ENCODE measurements at places on chromosomes 12 and 14.
A peak's percentile ranks its signal among the peaks of the same experiment; 100 is the strongest.

DNA sequence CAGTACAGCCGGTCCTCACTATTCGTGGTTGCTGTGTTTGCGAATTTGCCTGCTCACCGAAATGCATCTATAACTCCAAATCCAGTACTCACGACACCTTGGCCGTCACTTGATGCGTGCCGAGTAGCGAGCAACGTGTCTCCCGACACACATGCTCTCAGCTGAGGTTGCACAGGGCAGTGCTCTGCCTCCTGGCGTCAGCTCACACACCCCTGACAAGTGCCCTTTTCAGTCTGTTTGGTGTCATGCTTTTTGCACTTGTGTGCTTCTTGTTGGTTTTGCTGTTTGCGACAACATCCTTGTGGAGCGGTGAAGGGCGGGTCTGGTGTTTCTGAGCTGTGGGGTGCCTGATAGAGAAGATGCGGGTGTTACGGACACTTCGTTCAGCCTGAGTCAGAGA lies 110.4 kb upstream of the RFLNA start:
- DNase-seq = no peak

- DNase-seq = no peak
These were observed 4.5 kb downstream of the ETFBKMT start for GRCh38 chr12:31664038-31664437.

- no peak for DNase-seq
These were observed 61.3 kb downstream of the KITLG start for GRCh38 chr12:88518863-88519403.

DNA sequence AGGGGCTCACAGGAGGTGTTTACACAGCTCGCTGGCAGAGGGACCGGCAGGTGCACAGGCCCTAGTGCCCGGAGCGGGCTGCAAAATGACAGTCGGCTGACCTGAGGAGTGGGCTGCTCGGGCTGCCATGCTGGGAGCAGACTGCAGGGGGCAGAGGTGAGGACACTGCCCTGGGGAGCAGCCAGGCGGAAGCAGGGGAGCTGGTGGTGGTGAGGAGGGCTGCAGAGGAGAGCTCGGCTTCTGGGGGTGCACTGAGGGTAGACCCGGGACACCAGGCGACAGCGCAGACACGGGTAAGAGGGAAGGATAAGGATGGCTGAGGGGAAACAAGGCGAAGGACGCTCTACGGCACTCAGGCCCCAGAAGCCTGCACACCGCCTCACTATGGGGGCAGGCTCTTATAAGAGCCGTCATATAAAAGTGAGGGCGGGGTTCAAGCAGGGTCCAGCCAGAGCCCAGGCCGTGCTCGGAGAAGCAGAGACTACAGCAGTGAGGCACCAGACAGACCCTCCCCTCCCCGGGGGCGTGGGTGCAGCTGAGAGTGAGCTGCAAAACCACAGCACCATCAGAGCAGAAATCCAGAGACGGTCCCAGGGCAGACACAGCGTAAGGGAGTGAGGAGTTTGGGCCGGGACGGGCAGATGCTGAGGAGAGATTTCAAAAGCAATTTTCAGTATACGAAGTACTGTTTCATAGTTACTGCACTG lies 62.5 kb downstream of the CCDC88C start:
- peak; percentile 91 for DNase-seq
